Panc1 (cell line): ENCODE measurements at places on chromosomes 2 and 18. TPM values are rescaled to one million over a fixed set of nuclear protein-coding genes. Genes with fewer than 3 reads are reported as not detected.

- no peaks in the 10 kb centered on the region for H3K27me3 ChIP-seq
- DNase-seq, result no peak
- no peaks in the 10 kb centered on the region for H3K4me1 ChIP-seq
- H3K27ac ChIP-seq, result no peak overlapping the region
- no peak overlapping the region for H3K4me3 ChIP-seq
Measured at GRCh38 chr2:68745006-68745405, 10.4 kb downstream of the ARHGAP25 start.

GRCh38 chr2:172168917-172169346, 66.2 kb upstream of the DLX2 start:
- H3K36me3 ChIP-seq, result no peaks in the 10 kb centered on the region
- no peak for DNase-seq
- peaks cover 2% of the 10 kb centered on the region; the same call in 1 of the 2 replicates for H3K4me1 ChIP-seq
- no peak overlapping the region for H3K27ac ChIP-seq

GRCh38 chr2:222655787-222656525, at the start of gene FARSB:
Gene FARSB (minus strand): TSS chr2:222656092. CDS start chr2:222656073, 19 bp downstream.
- peak within 1 kb of the TSS; percentile 99 for H3K27ac ChIP-seq
- H3K4me3 ChIP-seq, result peak within 1 kb of the TSS; percentile 99
- no peaks in the 10 kb centered on the region for H3K27me3 ChIP-seq
- peaks cover 15% of the 10 kb centered on the region; the same call in 1 of the 2 replicates for H3K4me1 ChIP-seq
- DNase-seq, result peak; percentile 92

DNA sequence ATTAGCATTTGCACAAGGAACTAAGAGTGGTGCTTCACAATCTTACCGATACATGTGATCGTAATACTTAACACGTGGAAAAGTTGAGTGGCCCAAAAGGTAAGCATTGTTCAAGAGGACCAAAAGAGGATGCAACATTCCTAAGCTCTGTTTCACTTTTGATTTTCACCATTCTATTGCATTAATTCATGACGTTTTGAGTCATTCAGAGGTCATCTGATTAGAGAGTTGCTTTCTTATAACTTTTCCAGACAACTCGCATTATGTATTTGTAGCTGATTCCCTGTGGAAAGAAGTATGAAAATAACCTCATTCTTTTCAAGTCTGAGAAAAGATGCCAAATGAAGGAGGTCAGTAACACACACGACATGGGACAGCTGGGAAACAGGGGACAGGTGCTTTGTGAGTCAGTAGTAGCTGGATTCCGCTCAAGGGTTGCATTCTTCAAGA, 344.4 kb downstream of the RND3 start:
- no peak overlapping the region for H3K4me3 ChIP-seq
- peaks cover 2% of the 10 kb centered on the region for H3K4me1 ChIP-seq
- no peak for DNase-seq
- H3K36me3 ChIP-seq, result no peaks in the 10 kb centered on the region
- no peaks in the 10 kb centered on the region for H3K27me3 ChIP-seq

GRCh38 chr2:63977904-63978303, 41.3 kb downstream of the VPS54 start:
- H3K36me3 ChIP-seq, result peaks cover 2% of the 10 kb centered on the region
- no peak for DNase-seq

GRCh38 chr2:7490672-7491071, 573.5 kb downstream of the RNF144A start:
- H3K27ac ChIP-seq, result no peak overlapping the region
- H3K4me3 ChIP-seq, result no peak overlapping the region
- no peaks in the 10 kb centered on the region for H3K36me3 ChIP-seq
- H3K27me3 ChIP-seq, result no peaks in the 10 kb centered on the region

GRCh38 chr2:28658369-28658768, 93.3 kb upstream of the PPP1CB start:
- peaks cover 11% of the 10 kb centered on the region for H3K4me1 ChIP-seq
- H3K27me3 ChIP-seq, result no peaks in the 10 kb centered on the region
- no peak for DNase-seq
- no peaks in the 10 kb centered on the region for H3K36me3 ChIP-seq
- H3K4me3 ChIP-seq, result no peak overlapping the region
- no peak overlapping the region for H3K27ac ChIP-seq

GRCh38 chr2:69073928-69074570, 61.1 kb downstream of the ANTXR1 start:
- no peaks in the 10 kb centered on the region for H3K27me3 ChIP-seq
- H3K4me3 ChIP-seq, result no peak overlapping the region
- no peak overlapping the region for H3K27ac ChIP-seq
- no peak for DNase-seq
- H3K36me3 ChIP-seq, result peaks cover 14% of the 10 kb centered on the region

GRCh38 chr18:47981320-47981719, 50.9 kb upstream of the SMAD2 start:
- H3K4me1 ChIP-seq, result no peaks in the 10 kb centered on the region
- H3K4me3 ChIP-seq, result no peak overlapping the region
- no peaks in the 10 kb centered on the region for H3K36me3 ChIP-seq
- no peak for DNase-seq
- no peaks in the 10 kb centered on the region; the same call in 1 of the 2 replicates for H3K27me3 ChIP-seq
- H3K27ac ChIP-seq, result no peak overlapping the region

DNA sequence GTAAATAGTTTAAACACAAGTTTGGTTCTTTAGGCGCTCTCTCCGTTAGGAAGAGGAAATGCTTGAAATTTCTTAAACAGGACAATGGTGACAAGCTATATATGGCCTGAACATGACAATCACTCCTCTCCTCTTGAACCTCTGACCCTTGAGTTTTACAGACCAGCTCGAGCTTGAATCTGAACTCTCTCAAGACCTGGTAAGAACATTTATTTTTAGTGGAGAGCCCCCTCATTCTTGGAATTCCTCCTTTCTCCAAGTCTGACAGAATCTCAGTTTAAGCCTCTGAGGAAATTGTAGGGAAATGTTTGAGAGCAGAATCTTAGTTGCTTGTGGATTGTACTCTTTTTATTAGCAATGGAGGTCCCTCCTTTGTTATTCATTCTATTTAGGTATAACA, 1293.6 kb upstream of the ZEB2 start:
- DNase-seq, result no peak
- no peaks in the 10 kb centered on the region for H3K4me1 ChIP-seq
- no peak overlapping the region for H3K4me3 ChIP-seq
- no peak overlapping the region for H3K27ac ChIP-seq

DNA sequence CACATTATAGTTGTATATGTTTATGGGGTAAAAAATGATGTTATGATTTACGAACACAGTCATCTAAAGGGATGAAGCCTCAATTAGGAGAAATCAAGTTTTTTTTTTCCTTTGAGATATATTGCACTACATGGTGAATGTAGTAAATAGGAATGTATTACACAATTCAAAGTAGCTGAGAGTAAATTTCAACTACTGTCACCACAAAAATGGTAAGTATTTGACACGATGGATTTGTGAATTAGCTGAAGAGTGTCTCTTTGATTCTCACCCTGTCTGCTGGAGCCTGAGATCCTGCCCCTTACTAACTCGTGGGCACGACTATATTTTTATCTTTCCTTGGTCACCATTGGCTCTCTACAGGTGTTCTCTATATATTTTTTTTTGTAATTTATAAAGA, 540.4 kb upstream of the DSEL start:
- H3K4me3 ChIP-seq, result no peak overlapping the region
- no peak overlapping the region for H3K27ac ChIP-seq
- no peak for DNase-seq
- no peaks in the 10 kb centered on the region for H3K4me1 ChIP-seq

DNA sequence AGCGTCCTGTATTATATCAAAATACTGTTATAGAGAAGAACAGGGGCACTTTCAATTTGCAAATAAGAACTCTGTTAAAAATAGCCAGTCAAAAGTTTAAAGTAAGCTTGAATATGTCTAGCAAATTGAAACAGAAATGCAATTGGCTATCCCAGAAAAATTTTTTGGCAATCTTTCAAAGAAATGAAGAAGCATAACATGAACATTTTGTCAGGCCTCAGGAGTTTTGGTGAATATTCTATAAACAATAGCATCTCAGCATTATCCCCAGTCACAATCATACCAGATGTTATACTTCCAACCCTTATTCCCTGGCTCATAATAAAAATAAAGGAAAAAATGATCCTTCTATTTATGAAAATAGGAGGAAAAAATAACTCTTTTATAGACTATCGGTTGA, 252.4 kb downstream of the GRB14 start:
- H3K4me1 ChIP-seq, result no peaks in the 10 kb centered on the region
- no peak overlapping the region for H3K27ac ChIP-seq
- H3K27me3 ChIP-seq, result no peaks in the 10 kb centered on the region
- no peak overlapping the region for H3K4me3 ChIP-seq
- DNase-seq, result no peak

GRCh38 chr2:172938713-172939375, 136.8 kb upstream of the MAP3K20 start:
- H3K27me3 ChIP-seq, result no peaks in the 10 kb centered on the region
- no peak overlapping the region for H3K4me3 ChIP-seq
- no peaks in the 10 kb centered on the region for H3K4me1 ChIP-seq
- DNase-seq, result no peak

GRCh38 chr2:235612181-235612950, 118.5 kb downstream of the AGAP1 start:
- H3K4me3 ChIP-seq, result no peak overlapping the region
- H3K27ac ChIP-seq, result no peak overlapping the region
- H3K27me3 ChIP-seq, result no peaks in the 10 kb centered on the region
- no peaks in the 10 kb centered on the region for H3K4me1 ChIP-seq
- no peaks in the 10 kb centered on the region for H3K36me3 ChIP-seq
- DNase-seq, result no peak

- H3K4me1 ChIP-seq, result no peaks in the 10 kb centered on the region
- no peak for DNase-seq
- H3K36me3 ChIP-seq, result no peaks in the 10 kb centered on the region
- H3K27ac ChIP-seq, result no peak overlapping the region
Measured at GRCh38 chr2:51559026-51559425, 527.1 kb upstream of the NRXN1 start.

SLC30A3 gene
- 0.59 TPM for total RNA-seq

GALNT1 gene
- 147 TPM for total RNA-seq

KIDINS220 gene
- 39.3 TPM for total RNA-seq

FABP1 gene
- 0.36 TPM for total RNA-seq

MPP4 gene
- not detected for total RNA-seq
